ENCODE measurements at places on chromosomes 3 and 15. TPM values are rescaled to one million over a fixed set of nuclear protein-coding genes. Genes with fewer than 3 reads are reported as not detected.

DNA sequence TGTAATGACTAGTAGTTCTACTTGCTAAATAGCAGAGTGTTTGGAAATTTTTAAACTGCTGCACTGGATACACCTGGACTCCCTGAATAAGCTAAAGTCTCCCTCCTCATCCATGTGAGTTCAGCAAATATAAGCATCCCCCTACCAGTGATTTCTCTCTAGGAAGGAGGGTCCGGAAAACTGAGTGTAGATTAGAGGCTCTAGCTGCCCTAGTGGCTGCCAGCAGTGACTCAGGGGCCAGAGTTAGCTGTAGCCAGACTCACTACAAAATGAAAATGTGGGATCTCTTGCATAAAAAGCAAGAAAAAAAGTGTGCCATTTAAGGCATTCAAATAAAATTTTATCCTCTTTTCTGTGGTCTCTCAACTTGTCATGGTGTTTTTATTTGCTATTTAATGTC lies 485.0 kb upstream of the ATP11B start:
- no peak for DNase-seq

DNA sequence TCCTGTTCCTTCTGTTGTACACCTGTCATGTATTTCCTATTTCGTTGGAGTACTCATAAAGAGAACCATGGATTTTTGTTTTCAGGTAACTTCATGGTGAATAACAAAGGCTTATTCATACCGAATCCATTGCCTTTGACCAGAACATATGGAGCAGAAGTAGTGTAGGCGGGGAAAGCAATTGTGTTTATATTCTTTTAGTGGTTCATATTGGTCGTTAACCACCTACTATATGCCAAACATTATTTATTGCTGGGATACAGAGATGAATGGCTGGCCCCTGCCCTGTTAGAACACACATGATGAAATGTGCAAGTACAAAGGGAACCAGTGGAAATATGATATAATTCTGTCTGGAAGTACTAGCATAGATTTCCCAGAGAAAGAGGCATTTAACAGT lies 9.8 kb downstream of the RPUSD2 start:
- DNase-seq, result no peak

DNA sequence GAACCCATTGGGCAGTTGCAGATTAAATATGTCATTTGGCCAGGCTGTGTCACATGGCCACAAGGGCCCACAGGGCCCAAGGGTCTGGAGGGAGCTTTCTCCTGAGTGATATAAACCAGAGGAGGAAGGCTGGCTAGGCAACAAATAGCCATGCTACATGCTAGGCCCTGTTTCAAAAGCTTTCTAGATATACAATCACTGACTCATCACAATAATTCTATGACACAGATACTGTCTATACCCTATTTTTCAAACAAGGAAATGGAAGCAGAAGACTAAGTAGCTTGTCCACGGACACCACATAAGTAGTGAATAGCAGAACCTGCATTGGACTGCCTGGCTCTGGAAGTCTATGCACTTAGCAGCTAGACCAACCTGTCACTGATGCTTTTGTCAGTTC lies 625.4 kb downstream of the NTRK3 start:
- no peak for DNase-seq

GRCh38 chr15:88124199-88124598 lies 132.3 kb downstream of the NTRK3 start:
- no peak for DNase-seq

- DNase-seq, result no peak
Measured at GRCh38 chr15:71508081-71508682, 302.2 kb upstream of the NR2E3 start.

Gene SEMA3B
- total RNA-seq, result 0.89 TPM
